Vein endothelial cell (primary cell): ENCODE measurements at places on chromosomes 1 and 21. TPM values are rescaled to one million over a fixed set of nuclear protein-coding genes. Genes with fewer than 3 reads are reported as not detected.

ATP5PB gene
- total RNA-seq = 252 and 295 TPM in 2 replicates

TAF13 gene
- total RNA-seq = 53.2 and 95.3 TPM in 2 replicates

CELA3B gene
- total RNA-seq = not detected in 2 replicates

TRIM63 gene
- total RNA-seq = not detected in 2 replicates

FMO5 gene
- 0.98 and 1.4 TPM in 2 replicates for total RNA-seq

SELP gene
- total RNA-seq = 14.8 and 65.7 TPM in 2 replicates

ARHGEF16 gene
- total RNA-seq = 1.1 and 1.3 TPM in 2 replicates

RUNX3 gene
- total RNA-seq = not detected in 2 replicates

VCAM1 gene
- 10.1 and 15.0 TPM in 2 replicates for total RNA-seq

SPATA21 gene
- total RNA-seq = not detected in 2 replicates

CR1 gene
- not detected in 2 replicates for total RNA-seq
